ENCODE measurements at places on chromosomes 12 and 14. TPM values are rescaled to one million over a fixed set of nuclear protein-coding genes. Genes with fewer than 3 reads are reported as not detected.

Gene GDF11
- 31.2 TPM for total RNA-seq

Gene POTEM
- not detected for total RNA-seq

Gene TCTN2
- total RNA-seq, result 7.7 TPM

Gene RASAL1
- total RNA-seq, result 2.3 TPM

Gene GLIPR1
- 0.09 TPM for total RNA-seq

Gene BBOF1
- 0.66 TPM for total RNA-seq

Gene PTPN6
- 19.8 TPM for total RNA-seq

Gene POTEG
- total RNA-seq, result not detected

Gene ATL1
- 3.2 TPM for total RNA-seq

Gene TAS2R7
- total RNA-seq, result not detected

Gene TOMM20L
- not detected for total RNA-seq

Gene HPD
- total RNA-seq, result 0.22 TPM

Gene SDS
- total RNA-seq, result 0.13 TPM

Gene APPL2
- 17.0 TPM for total RNA-seq

Gene PLEK2
- not detected for total RNA-seq

Gene RPL10L
- total RNA-seq, result not detected

Gene NT5DC3
- total RNA-seq, result 13.6 TPM

Gene RDH12
- total RNA-seq, result 0.74 TPM

Gene ASIC1
- total RNA-seq, result 3.9 TPM

Gene SPTSSA
- total RNA-seq, result 23.3 TPM

Gene ADAM21
- not detected for total RNA-seq

Gene DNAJC22
- 3.2 TPM for total RNA-seq

Gene IFI27L2
- total RNA-seq, result 32.5 TPM

Gene ARMH4
- 42.6 TPM for total RNA-seq

Gene CLEC9A
- total RNA-seq, result not detected

Gene HVCN1
- total RNA-seq, result 5.5 TPM

Gene SYT1
- 15.8 TPM for total RNA-seq

All from H9 (cell line).